ENCODE measurements at places on chromosomes 16 and 17. TPM values are rescaled to one million over a fixed set of nuclear protein-coding genes. Genes with fewer than 3 reads are reported as not detected.

- H3K4me1 ChIP-seq, result no peaks in the 10 kb centered on the region
- H3K36me3 ChIP-seq, result no peaks in the 10 kb centered on the region
- no peak overlapping the region for H3K27ac ChIP-seq
- no peaks in the 10 kb centered on the region for H3K27me3 ChIP-seq
- DNase-seq, result no peak
Measured at GRCh38 chr16:54585998-54586340, 299.4 kb upstream of the IRX3 start.

DNA sequence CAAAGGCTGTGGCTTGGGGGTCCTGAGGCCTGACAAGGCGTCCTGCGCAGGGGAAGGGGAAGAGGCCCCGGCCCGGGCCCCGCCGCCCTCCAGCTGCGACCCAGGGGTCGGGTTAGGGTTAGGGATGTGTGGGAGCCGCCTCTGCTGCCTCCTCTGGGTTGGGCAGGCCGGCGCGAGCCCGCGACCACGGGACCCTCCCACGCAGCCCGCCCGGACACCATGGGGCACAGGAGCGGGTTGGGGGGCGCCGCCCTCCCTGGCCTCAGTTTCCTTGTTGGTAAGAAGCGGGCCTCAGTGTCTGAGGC, 386 bp downstream of the CIAO3 start:
- no peaks in the 10 kb centered on the region for H3K27me3 ChIP-seq
- no peak for DNase-seq
- peak overlapping the region; percentile 86 for H3K27ac ChIP-seq
- peaks cover 4% of the 10 kb centered on the region for H3K4me1 ChIP-seq

The BORCS6 gene
- total RNA-seq, result 12.6 TPM

The DBF4B gene
- total RNA-seq, result 23.1 TPM

The DPEP1 gene
- total RNA-seq, result not detected

DNA sequence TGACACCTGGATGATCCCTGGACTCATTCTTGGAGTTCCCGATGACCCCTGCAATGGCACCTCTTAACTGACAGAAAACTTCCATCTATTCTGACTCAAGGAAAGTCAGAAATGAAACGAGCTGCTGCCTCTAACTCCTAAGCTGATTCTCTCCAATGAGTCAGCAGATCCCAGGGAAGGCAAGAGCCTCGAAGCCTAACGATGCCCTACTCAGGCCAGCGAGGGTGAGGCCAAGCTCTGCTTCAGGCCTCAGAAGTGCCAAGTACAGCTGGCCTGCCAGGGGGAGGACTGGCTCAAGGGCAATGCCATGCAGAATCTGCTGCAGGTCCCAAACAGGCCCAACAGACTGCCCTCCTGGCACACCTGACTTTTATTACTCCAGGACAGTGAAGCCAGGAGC, 36.3 kb downstream of the PLXDC1 start:
- H3K27ac ChIP-seq, result no peak overlapping the region
- H3K27me3 ChIP-seq, result no peaks in the 10 kb centered on the region
- DNase-seq, result no peak
- H3K36me3 ChIP-seq, result no peaks in the 10 kb centered on the region
- no peaks in the 10 kb centered on the region for H3K4me1 ChIP-seq

The SEPTIN12 gene
- not detected for total RNA-seq

DNA sequence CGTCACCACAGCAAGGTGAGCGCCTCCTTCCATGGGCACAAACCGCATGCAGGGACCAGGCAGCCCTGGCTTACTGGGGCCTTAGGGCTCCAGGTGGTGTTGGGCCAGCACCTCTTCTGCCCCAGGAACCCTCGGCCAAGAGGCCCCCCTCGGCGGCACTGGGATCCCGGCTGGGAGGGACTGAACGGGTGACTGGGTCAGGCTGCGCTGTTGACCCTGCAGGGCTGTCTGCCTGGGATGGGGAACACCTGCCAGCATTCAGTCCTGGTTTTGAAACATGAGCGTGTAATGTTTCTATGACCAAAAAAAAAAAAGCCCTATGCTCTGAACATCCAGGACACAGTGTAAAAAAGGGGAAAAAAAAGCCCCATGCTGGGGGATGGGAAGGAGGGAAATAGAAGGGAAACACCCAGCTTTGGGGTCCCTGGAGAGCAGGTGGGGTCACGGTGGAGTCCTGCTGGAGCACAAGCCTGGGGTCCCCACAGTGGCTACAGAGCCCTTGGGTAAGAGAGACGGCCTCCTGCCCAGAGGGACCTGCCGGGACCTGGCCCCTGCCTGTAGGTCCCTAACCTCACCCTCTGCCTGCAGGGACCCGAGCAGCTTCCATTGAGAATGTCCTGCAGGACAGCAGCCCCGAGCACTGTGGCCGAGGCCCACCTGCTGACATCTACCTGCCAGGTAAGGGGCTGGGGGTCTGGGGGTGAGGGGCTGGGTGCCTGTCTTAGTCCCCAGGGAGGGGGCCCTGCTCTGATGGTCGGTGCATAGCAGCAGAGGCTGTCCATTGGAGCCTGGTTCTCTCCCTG, 9.9 kb upstream of the NUDT16L1 start:
- H3K36me3 ChIP-seq, result no peaks in the 10 kb centered on the region
- DNase-seq, result no peak
- no peak overlapping the region for H3K27ac ChIP-seq
- H3K4me1 ChIP-seq, result no peaks in the 10 kb centered on the region
- no peaks in the 10 kb centered on the region for H3K27me3 ChIP-seq
- H3K4me3 ChIP-seq, result no peak overlapping the region

The PNMT gene
- total RNA-seq, result 0.51 TPM

The PRSS53 gene
- total RNA-seq, result 5.2 TPM

DNA sequence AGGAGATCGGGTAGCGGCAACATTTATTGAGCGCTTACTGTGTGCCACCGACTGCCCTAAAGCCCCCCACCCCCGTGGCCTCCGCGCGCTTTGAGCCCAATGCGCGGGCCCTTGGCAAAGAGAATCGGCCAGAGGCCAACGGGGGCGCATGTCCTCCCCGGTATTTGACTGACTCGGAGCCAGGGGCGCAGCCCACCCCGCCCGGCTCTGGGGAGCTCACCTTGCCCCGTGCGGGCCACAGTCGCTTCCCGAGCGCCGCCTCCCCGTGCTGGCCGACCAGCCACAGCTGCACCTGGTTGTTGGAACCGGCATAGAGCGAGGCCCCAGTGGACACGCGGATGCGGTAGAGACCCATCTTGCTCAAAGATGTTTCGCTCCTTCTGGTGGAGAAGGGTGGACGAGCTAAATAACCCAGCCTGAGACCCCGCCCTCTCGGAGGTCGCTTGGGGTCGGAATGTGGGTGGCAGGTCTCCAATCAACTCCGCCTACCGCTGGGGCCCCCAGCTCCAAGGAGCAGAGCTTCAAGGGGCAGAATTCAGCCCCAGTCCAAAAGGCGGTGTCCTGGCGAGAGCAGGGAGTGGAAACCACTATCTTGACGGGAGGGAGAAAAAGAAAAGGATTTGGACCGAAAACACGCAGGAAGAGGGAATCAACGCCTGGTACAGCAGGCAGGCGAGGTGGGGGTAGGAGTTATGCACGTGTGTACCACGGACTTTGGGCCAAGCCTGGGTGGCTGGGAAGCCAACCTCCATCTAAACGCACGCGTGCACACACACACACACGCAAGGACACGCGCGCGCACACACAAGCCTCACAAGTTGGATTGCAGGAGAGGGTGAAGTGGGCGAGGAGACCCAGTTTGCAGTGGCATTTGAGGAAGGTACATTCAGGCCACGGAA, at the start of gene ALOX15:
TSS of gene ALOX15 (minus strand) at position 382 of the 899 bp plus-strand sequence. CDS start at position 355, 27 bp downstream.
- peaks cover 10% of the 10 kb centered on the region for H3K27me3 ChIP-seq
- H3K4me3 ChIP-seq, result no peak within 1 kb of the TSS
- no peaks in the 10 kb centered on the region for H3K4me1 ChIP-seq
- DNase-seq, result no peak

The EVPL gene
- total RNA-seq, result 0.07 TPM

The CCL8 gene
- not detected for total RNA-seq

The CACNG1 gene
- not detected for total RNA-seq

- no peak overlapping the region for H3K27ac ChIP-seq
- no peaks in the 10 kb centered on the region for H3K36me3 ChIP-seq
- H3K27me3 ChIP-seq, result no peaks in the 10 kb centered on the region
- H3K4me1 ChIP-seq, result no peaks in the 10 kb centered on the region
- no peak for DNase-seq
- no peak overlapping the region for H3K4me3 ChIP-seq
Measured at GRCh38 chr17:76134911-76135809, 5.9 kb downstream of the FOXJ1 start.

- H3K27ac ChIP-seq, result no peak overlapping the region
- no peaks in the 10 kb centered on the region for H3K27me3 ChIP-seq
- H3K36me3 ChIP-seq, result no peaks in the 10 kb centered on the region
- peak; percentile 47 for DNase-seq
- H3K4me1 ChIP-seq, result peaks cover 60% of the 10 kb centered on the region
Measured at GRCh38 chr17:48444516-48445247, 14.7 kb upstream of the SKAP1 start.

DNA sequence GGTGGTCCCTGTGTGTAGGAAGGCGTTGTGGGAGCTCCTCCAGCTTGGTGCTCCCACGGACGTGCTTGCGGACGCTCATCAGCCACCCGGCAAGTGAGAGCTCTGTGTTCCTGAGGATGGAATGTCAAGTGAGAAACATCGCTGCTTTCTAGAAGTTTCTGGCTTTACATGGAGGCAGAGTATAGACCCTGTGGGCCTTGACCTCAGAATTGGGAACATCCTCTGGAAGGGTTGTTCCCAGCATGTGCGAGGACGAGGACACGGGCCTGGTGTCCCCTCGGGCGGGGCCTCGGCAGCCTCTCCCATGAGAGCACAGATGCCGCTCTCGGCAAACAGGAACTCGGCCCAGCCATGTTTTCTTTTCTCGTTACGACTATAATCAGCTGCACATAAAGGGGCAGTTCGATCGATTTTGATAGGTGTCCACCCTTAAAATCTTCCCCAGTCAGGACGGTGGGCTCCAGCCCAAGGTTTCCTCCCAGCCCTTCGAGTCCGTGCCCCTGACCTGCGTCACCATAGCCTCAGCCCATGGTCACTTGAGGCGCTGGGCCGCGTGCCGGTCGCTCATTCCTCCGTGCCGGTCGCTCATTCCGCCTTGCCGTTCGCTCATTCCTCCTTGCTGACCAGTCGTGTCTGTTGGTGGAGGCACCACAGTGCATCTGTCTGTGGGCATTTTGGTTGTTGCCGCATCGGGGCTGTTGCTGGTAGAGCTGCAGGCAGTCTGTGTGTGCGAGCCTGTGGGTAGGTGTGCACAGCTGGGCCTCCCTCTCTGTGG, 91.3 kb upstream of the ZNF750 start:
- no peaks in the 10 kb centered on the region for H3K27me3 ChIP-seq
- no peak for DNase-seq
- H3K4me1 ChIP-seq, result no peaks in the 10 kb centered on the region

The PSMD12 gene
- 54.4 TPM for total RNA-seq

GRCh38 chr17:80969674-80970043, 22.0 kb upstream of the CHMP6 start:
- no peak overlapping the region for H3K27ac ChIP-seq
- H3K4me1 ChIP-seq, result peaks cover 20% of the 10 kb centered on the region
- no peaks in the 10 kb centered on the region for H3K36me3 ChIP-seq
- H3K4me3 ChIP-seq, result no peak overlapping the region
- DNase-seq, result no peak
- H3K27me3 ChIP-seq, result no peaks in the 10 kb centered on the region

- no peak overlapping the region for H3K4me3 ChIP-seq
- H3K27ac ChIP-seq, result no peak overlapping the region
- H3K36me3 ChIP-seq, result peaks cover 78% of the 10 kb centered on the region
- no peaks in the 10 kb centered on the region for H3K27me3 ChIP-seq
Measured at GRCh38 chr17:2172077-2172851, 117.4 kb downstream of the HIC1 start.

GRCh38 chr16:47033176-47033575, 59.7 kb upstream of the DNAJA2 start:
- no peak overlapping the region for H3K27ac ChIP-seq
- H3K36me3 ChIP-seq, result no peaks in the 10 kb centered on the region
- H3K4me3 ChIP-seq, result no peak overlapping the region
- no peaks in the 10 kb centered on the region for H3K4me1 ChIP-seq
- no peaks in the 10 kb centered on the region for H3K27me3 ChIP-seq
- DNase-seq, result no peak

GRCh38 chr16:23207485-23207884, 24.9 kb downstream of the SCNN1G start:
- H3K27me3 ChIP-seq, result no peaks in the 10 kb centered on the region
- no peaks in the 10 kb centered on the region for H3K4me1 ChIP-seq
- H3K36me3 ChIP-seq, result no peaks in the 10 kb centered on the region
- DNase-seq, result no peak

The NKD1 gene
- total RNA-seq, result 6.5 TPM

The RCVRN gene
- total RNA-seq, result not detected

The KCTD19 gene
- total RNA-seq, result not detected

DNA sequence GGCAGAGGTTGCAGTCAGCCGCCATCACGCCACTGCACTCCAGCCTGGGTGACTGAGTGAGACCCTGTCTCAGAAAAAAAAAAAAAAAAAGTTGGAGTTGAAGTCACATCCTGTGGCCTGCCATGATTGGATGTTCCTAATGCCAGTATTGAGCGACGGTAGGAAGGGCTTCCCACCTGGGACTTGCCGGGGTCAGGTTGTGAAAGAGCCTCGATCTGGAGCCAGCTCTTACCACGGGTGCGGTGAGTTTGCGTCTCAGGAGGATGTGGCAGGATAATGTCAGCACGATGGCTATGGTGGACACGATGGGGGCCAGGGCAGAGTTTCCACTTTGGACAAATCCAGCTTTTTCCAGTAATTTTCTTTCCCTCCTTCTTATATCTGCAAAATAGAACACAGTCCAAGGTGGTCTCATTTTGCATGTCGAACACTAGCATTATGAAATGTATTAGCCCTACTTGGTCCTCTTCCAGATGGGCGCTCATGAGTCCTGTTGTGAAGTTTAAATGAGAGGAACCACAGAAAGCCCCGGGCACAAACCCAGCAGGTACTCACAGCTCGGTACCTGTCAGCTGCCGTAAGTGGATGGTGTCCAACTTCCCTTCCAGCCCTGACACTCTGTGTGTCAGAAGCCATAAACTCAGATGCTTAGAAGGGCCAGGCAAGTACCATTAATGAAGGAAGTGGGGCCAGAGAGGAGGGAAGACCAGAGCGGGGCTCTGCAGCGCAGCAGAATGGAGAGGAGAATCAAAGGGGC, 22.2 kb downstream of the ABCC12 start:
- H3K27me3 ChIP-seq, result no peaks in the 10 kb centered on the region
- no peaks in the 10 kb centered on the region for H3K36me3 ChIP-seq
- no peaks in the 10 kb centered on the region for H3K4me1 ChIP-seq
- no peak overlapping the region for H3K27ac ChIP-seq

Data from naive thymus-derived CD4-positive, alpha-beta T cell (primary cell).